CD4-positive, alpha-beta T cell treated with Interleukin-4 for 4 hours (primary cell): ENCODE measurements at places on chromosomes 6 and 20.
A peak's percentile ranks its signal among the peaks of the same experiment; 100 is the strongest.

DNA sequence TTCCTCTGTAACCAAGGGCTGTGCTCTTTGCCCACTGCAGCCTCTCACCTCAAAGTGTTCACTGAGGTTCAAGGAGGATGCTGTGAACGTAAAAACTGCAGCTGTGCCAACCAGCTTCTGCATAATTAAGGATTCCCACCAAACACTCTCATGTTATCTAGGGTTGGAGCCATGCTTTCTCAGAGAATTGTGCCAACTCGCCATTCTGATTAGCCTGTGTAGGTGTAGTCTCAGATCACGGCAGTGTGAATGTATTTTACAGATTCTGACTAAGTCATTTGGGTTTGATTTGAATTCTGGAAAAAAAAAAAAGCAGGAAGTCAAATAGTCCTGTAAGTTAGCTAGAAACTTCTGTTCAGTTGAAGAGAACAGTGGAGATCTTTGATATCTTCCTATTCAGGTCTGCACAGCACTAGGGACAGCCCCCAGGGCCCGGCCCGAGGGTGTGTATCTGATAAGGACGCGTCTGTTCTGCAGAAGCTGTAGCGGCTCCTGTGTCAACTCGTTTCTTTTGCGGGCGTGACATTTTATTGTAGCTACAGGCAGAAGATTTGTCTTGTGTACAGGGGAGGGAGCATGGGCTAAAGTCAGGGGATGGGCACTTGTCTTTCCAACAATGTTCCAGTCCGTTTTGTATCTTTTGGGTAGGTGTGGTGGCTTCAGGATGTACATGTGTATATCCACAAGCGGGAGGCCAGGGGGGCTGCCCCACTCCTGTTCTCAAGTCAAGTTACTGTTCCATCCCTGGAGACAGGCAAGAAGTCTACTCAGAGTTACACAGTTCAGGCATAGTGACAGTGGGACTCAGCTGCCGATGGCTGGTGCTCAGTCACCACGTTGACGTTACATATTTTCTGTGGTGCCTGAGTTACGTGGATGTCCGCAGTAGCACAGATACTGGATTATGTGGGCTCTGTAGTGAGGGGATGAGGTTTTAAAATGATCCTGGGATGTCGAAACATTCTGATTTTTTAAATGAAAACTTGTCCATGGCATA lies 12.4 kb downstream of the IRF4 start:
- DNase-seq: peak; percentile 65

GRCh38 chr6:136840276-136841001 lies 18.0 kb downstream of the PEX7 start:
- DNase-seq: no peak

DNA sequence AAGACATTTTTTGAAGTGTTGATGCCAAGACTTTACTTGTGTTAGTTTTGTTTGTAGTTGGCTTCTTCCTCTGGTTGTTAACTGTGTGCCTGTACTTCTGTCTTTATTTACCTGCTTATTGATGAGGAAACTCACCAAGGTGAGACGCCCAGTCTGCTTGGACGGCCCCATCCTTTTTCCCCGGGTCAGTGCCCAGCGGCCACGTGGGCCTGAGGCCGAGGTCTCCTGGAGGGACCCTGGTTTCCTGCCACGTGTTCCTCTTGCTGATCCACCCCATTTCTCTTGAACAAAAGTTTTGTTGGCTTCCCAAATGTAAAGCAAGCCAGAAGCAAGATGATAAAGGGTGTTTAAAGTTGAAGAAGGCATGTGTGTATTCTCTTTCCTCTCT lies 24.8 kb downstream of the DUSP22 start:
- no peak for DNase-seq

DNA sequence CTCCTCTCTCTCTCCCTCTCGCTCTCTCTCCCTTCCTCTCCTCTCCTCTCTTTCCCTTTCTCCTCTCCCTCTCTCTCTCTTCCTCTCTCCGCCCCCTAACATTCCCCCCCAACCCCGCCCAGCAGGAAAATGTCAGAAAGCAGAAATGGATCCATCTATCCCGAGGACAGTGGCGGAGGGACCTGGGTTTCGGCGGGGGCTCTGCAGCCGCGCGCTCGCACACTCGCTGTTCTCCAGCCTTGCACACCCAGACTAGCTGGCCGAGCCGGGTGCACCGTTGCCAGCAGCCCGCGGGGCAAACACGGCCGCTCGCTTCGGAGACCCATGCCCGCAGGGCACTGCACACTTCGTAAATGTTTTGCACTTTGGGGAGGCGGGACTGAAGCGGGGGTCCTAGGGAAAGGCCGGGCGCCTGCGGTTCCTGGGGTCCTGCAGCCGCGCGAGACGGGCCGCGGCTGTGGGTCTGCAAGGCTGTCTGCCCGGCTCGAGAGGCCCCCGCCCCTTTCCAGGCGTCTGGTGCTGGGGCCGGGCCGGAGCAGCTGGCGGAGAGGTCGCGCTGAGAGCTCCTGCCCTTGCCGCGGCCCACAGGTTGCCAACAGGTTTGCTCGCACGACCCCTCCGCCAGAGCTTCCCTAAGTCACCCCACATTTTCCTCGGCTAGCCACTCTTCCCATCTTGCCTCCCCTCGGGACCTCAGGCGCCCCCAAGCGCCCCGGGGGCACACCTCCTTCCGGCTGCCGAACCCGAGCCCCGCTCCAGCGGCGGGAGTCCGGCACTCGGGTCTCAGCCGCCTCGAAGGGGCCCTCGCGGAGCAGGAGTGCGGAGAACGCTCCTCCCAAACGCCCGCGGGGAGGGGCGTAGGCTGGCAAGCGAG lies 818 bp upstream of the MDGA1 start:
- DNase-seq: peak; percentile 62

- DNase-seq: no peak
These were observed 12.7 kb downstream of the SUPT3H start for GRCh38 chr6:45365036-45365435.

DNA sequence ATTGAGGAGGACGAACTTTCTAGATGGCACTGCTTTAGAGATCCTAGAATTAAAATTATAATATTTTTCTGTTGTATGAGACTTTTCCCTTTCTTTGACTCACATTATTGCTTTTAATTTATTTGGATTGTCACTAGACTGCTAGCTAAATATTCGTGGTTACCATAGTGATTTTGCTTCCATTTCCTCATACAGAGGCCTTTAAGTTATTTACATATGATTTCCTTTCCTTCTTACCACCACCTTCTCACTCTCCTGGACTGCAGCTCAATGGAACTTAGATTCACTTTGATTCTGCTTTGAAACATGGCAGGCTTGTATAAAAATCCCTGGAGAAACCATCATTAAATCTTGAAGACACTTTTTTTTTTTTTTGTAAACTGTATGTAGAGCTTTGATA lies 222.9 kb downstream of the LAMA2 start:
- DNase-seq: no peak

- peak; percentile 26 for DNase-seq
These were observed 185.1 kb downstream of the CLIC5 start for GRCh38 chr6:45830441-45831139.

- no peak for DNase-seq
These were observed 4.7 kb upstream of the LY86 start for GRCh38 chr6:6583836-6584235.

DNA sequence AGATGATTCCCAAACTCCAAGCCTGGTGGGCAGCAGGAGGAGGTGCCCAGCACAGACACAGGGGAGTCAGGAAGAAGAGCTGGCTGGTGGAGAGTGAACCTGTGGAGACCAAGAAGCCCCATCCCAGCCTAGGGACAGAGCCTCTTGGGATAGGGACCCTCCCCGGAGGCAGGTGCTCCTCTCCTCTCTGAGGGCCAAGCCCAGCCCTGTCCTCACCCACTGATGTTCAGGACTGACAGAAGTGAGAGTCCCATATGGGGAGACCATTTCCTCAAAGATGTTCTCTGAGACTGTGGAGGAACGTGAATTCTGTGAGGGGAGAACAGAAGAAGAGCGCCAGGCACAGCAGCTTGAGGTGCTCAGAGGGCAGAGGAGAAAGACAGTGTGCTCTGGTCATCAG lies 2.4 kb upstream of the EBF4 start:
- DNase-seq: no peak

DNA sequence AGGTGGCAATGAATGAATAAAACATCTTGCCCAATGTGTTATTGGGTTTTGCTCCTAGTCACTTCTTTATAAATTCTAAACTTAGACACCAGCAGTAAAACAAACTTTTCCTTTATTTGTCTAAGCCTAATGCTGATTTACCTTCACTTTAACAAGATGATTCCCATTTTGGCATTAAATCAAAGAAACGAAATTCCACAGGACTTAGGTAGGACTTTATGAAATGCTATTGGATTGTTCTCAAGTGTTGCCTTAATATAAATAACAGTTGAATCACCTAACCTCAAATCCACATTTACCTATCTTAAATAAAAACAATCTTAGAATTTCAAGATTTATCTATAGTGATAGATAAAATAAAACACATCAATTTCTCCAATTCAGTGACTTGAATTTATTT lies 831.8 kb downstream of the EPHA7 start:
- DNase-seq: no peak

- no peak for DNase-seq
These were observed 32.4 kb downstream of the ARID1B start for GRCh38 chr6:156809446-156810178.

DNA sequence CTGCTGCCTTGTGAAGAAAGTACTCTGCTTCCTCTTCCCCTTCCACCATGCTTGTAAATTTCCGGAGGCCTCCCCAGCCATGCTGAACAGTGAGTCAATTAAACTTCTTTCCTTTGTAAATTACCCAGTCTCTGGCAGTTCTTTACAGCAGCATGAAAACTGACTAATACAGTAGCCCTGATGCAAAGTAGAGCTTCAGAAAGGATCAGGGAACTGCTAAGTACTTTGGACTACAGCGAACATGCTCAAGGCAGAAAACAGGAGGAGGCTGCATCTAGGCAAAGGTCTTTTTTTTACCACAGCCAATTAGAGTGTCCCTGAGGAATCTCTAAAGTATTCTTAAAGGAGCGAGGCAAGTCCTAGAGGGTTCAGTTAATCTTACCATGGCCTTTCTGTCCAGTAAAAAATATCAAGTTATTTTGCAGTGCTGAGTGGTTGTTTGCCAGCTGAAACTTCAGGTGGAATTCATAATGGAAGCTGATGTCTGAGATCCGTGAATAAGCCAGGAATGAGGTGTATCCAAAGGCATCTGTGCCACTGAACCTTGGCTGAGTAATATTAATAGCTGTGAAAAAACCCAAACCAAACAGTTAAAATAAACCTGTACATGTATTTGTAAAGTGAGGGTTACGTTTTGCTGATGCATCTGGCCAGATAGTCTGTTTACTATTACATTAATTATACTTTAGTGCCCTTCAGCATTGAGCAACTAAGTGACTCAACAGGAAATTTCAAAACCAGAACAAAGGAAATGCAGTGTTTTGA lies 170.4 kb downstream of the PHF3 start:
- peak; percentile 10 for DNase-seq

DNA sequence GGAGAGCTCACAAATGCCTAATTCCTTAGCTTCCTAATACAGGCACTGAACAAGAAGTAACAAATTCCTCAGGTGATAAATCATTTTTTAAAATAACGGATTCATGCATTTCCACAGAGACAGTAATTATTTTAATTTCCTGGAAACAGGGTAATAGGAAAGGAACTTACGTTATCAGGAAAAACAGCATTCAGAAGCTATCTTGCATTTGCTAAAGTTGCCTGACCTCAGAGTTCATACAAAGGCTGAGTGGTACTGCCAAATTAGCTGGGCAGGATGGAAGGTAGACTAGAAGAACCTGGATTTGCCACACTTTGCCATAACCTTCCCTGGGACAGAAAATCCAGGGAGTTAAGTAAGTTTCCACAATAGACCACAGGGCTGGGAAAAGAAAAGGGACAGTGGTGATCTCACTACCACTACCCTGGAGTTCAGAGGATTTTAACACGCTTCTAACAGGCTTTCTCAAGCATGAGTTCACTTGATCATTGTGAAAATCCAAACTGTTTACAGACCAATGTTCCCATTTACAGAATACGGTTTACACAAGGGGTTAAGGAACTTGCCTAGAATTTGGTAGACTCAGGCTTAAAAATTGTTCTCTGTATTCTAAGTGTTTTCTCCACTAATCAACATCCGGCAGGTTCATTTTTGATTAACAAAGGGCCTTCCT lies 57.0 kb downstream of the KIF13A start:
- no peak for DNase-seq

- no peak for DNase-seq
These were observed 15.7 kb downstream of the ATP9A start for GRCh38 chr20:51752343-51752951.

- DNase-seq: no peak
These were observed 370.3 kb downstream of the HTR1B start for GRCh38 chr6:77092971-77093370.

DNA sequence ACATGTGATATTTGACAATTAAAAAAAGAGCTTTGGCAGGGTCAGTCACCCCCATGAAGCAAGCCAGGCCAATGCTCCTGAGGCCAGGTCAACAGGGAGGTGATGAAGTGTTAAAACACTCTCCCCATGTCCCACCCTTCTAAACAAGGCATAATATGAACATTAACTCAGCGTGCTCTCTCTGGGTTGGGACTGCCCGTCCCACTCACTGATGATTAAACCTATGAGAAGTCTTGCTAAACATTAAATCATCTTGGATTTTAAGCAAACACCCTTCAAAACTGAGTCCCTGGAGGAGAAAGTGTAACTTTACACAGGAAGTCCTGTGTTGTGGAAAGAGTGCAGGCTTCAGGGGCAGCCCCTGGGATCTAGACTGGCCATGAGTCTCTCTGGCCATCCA lies 558.5 kb downstream of the CD83 start:
- DNase-seq: no peak

DNA sequence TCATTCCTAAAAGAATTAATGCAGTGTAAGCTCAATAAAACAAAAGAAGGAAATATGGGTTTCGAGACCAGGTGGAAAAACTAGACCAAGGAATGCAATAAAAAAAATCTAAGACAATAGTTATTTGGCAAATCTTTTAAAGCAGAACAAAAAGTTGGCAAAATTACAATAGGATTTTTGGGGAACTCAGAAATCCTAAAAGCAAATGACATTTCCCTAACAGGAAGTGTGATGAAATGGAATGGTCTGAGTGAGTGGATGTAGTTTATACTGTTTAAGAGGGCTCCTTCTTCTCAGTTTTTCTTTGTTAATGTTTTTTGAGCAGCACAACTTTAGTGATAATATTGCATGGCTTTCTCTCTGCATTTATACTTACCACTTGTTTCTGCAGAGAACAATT lies 190.0 kb downstream of the PLCB4 start:
- DNase-seq: no peak

GRCh38 chr6:88840796-88841539 lies 122.5 kb downstream of the RNGTT start:
- DNase-seq: no peak

- DNase-seq: peak; percentile 46
These were observed 18.7 kb downstream of the BTN3A1 start for GRCh38 chr6:26420688-26421171.

DNA sequence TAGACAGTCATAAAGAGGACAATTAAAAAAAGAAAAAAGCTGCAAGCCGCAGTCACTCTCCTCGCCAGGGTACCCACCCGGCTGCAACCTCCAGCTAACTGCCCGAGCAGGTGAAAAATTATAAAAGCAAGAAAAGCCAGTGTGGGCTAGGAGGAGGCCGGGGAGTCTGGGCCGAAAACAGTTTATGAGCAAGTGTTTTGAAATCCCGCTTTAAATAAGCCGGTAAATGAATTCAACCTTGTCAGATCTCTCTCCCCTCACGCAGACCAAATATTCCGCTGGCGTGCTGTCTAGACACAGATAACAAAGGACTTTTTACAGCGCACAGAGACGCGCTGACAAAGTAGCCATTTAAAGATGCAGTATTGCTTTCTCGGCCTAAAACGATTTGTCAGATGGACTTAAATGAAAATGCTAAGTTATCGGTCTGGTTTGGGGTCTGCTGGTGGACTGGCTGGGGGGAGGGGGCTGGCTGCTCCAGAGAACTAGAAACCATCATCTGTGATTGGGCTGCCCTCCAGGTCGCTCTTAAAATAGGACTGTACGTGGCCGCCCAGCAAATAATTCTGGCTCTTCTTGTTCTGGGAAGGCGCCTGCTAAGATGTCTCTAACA lies 24.6 kb downstream of the PMEPA1 start:
- DNase-seq: no peak
